Pancreas (tissue), 10 donors: ENCODE measurements at places on chromosomes 2 and 18.

- H3K4me1 ChIP-seq: peaks cover 4% of the 10 kb centered on the region
- no peak overlapping the region for H3K4me3 ChIP-seq
- no peaks in the 10 kb centered on the region for H3K27me3 ChIP-seq
Measured at GRCh38 chr18:35387152-35387571, 10.0 kb upstream of the ZNF396 start.

DNA sequence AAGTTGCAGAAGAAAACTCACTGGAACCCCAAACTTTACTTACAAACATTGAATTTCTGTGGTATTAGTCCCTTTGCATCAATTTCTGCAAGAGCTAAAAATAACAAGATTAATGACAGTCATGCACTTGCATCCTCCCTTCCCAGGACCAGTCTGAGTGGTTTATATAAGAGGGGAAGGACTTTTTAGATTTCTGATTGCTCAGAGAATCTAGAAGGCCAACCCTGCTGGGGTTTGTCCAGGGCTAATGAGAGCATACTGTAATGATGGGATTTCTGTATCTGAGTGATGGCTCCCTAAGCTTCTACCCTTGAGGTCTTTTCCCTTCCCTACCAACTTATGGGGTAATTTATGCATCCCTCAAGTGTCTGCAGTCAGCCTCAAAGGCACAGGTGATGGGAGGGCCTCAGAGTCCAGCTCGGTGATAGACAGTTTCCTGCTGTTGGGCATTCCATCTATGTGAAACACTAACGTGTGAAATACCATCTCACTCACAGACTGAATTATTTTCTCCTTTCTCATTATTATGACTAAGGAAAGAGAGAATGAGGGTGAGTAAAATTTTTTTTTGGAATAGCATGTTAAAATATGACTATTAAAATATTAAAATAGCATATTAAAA is 556.3 kb downstream of the RIT2 start:
- no peak for DNase-seq
- H3K36me3 ChIP-seq: no peaks in the 10 kb centered on the region

DNA sequence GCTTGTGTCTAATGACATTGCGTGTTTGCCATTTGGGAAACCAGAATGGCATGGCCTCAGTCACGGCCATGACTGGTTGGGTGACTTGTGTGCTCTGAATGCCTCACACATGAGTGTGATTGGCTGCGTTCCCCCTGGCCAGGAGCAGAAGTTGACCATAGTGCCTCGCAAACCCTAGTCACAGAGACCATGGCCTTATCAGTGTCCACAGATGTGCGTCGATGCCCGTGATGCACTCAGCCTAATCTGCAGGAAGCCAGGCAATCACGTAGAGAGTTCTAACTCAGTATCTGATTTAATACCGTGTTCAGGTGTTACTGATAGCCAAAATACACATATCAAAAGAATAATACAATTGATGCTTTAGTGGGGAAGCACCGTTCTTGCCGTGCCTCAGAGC is 64.0 kb downstream of the BOLA3 start:
- H3K4me1 ChIP-seq: no peaks in the 10 kb centered on the region
- H3K27me3 ChIP-seq: no peaks in the 10 kb centered on the region
- H3K27ac ChIP-seq: no peak overlapping the region
- H3K4me3 ChIP-seq: no peak overlapping the region

DNA sequence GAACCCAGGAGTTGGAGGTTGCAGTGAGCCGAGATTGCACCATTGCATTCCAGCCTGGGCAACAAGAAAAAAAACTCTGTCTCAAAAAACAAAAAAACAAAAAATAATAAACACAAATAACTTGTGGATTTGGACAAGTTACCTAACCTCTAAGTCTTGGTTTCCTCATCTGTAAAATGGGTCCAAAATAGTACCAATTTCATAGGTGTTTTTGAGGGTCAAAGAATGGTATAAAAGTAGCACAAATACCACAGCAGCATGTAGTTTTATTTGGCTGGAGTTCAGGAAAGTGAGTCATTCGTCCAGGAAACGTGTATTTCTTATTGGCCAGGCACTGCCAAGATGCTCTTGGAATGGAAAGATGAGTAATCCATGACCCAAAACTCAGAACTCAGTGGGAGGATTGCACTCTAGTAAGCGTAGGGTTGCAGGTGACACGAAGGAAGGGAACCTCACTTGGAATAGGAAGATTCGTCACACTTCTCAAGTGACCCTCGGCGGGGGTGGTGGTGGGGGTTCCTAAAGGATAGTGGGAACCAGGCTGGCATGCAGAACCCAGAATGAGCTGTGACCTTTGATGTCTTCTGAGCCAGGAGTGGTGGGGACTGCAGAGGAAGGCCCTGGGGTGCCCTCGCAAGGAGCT is 24.4 kb downstream of the GRHL1 start:
- peak; percentile 46 for DNase-seq
- H3K27ac ChIP-seq: no peak overlapping the region
- no peaks in the 10 kb centered on the region for H3K27me3 ChIP-seq

DNA sequence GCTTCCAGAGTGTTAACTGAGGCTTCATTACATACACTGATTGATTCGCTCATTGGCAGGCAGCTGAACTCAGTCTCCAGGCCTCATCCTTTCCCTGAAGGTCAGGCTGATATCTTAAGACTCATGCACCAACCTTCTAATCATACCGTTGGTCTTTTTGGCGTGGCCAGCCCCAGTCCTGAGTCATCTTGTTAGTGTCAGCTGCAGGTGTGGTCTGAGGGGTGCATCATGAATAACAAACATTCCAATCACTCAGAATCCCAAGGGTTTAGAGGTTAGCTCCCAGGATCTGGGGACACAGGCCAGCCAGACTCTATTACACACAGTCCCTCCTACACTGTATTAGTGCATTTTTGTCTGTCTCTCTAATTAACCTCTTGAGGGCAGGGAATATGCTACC is 271.5 kb downstream of the HRH4 start:
- H3K4me3 ChIP-seq: no peak overlapping the region
- peaks cover 3% of the 10 kb centered on the region for H3K27me3 ChIP-seq
- DNase-seq: no peak

DNA sequence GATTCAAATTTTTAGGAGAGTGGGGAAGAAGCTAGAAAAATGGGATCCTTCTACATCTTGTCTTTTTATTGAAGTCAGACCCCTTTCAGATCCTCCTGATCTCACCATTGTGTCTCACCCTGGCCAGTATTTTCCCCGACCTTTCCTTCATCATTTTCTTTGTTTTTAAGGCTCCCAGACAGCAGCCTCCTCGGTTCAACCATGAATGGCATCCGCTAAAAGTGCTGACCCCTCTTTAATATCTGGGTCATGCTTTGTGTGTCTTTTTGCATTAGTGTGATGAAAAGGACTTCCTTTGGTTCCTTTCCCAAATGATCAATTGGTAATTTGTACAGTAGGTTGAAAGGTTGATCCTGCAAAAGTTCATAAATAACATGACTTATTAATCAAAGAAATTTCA is 26.7 kb upstream of the THOC1 start:
- H3K4me3 ChIP-seq: no peak overlapping the region
- no peaks in the 10 kb centered on the region for H3K4me1 ChIP-seq
- no peaks in the 10 kb centered on the region for H3K36me3 ChIP-seq
- H3K27ac ChIP-seq: no peak overlapping the region
- DNase-seq: no peak

DNA sequence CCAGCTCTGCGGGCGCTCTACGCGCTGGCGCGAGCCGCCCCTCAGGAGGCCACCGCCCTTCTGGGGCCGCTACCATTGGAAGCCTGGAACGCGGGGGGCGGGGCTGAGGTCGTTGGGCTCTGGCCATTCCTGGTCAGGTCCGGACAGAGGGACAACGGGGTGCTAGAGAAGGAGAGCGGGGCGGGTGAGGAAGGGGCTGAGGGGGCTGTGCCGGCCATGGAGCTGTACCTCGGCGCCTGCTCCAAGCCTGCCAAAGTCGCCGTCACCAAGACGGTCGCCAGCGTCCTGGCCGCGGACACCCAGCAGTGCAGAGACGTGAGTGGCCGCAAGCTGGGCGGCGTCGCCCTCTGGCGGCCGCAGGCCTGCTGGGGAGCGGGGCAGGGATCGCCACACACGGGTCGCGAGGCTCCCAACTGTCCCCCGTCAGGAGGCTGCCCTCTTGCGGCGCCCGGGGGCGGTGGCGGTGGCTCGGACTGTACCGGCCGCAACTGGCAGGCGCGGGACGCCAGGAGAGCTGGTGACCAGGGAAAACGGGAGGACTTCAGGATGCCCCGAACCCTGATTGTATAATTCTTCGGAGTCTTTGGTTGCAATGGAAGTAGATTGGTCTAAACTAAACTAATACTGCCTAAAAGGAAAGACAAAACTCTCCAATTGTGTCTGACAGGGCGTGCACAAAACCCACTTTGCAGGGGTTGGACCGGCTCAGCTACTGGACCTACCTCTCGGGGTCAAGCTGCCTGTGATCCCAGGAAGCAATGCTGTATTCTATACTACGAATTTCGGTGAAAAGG is at the start of gene FSIP2:
Gene FSIP2 (plus strand): TSS at position 126 of the 794 bp plus-strand sequence. CDS start 91 bp downstream, at position 217.
- no peak within 1 kb of the TSS for H3K27ac ChIP-seq
- peak within 1 kb of the TSS; percentile 49 for H3K4me3 ChIP-seq
- DNase-seq: peak; percentile 79
- no peaks in the 10 kb centered on the region for H3K36me3 ChIP-seq
- no peaks in the 10 kb centered on the region for H3K27me3 ChIP-seq

DNA sequence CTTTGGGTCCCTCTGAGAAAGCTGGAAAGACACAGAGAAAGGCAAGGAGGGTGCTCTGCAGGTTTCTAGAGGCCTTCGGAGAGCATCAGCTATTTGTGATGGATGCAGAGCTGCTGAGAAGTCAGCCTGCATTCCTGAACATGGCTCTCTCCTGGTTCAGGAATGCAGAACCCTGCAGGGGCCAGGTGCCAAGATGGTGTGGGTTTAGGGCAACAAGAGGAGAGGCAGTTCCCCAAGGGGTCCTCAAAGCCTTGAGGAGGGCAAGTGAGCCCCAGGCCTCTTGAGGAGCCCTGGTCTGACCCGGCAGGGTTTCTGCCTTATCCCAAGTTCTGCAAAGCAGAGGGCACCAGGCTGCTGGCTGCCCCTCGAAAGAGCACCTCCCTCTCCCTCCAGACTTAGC is 93.3 kb downstream of the HS1BP3 start:
- DNase-seq: no peak
- no peak overlapping the region for H3K27ac ChIP-seq
- H3K36me3 ChIP-seq: no peaks in the 10 kb centered on the region
- no peak overlapping the region for H3K4me3 ChIP-seq

DNA sequence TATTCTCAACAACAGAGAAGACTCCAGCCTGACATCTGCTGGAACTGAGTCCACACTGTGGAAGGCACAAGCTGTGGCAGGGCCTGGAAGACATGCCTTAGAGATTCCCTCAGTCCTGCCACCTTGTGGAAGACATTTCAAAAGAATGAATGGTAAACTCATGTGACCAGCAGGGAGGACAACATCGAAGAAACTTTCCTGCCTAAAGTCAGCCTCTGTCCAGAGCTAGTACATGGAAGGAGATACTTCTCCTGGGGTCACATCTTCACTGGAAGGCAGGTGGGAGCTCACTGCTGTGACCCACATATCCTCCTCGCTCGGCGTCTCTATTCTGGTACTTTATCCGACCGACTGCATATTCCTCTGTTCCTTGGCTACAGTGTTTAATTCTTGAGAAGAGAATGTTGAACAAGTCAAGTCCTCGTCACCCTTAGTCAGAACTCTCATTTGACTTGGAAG is 59.5 kb downstream of the PUM2 start:
- H3K27ac ChIP-seq: no peak overlapping the region
- no peaks in the 10 kb centered on the region for H3K36me3 ChIP-seq
- H3K4me1 ChIP-seq: no peaks in the 10 kb centered on the region
- H3K4me3 ChIP-seq: no peak overlapping the region
- no peaks in the 10 kb centered on the region for H3K27me3 ChIP-seq

- H3K36me3 ChIP-seq: no peaks in the 10 kb centered on the region
- H3K4me1 ChIP-seq: no peaks in the 10 kb centered on the region
- H3K27ac ChIP-seq: no peak overlapping the region
- H3K27me3 ChIP-seq: no peaks in the 10 kb centered on the region
Measured at GRCh38 chr18:9690418-9691188, 17.5 kb upstream of the RAB31 start.
